ENCODE measurements at places on chromosomes 6 and 20. TPM values are rescaled to one million over a fixed set of nuclear protein-coding genes. Genes with fewer than 3 reads are reported as not detected.

Gene PTGIS
- total RNA-seq: 1.8 TPM

Gene PI16
- 1.0 TPM for total RNA-seq

Gene MLIP
- not detected for total RNA-seq

Gene STMND1
- not detected for total RNA-seq

Gene BPIFB1
- not detected for total RNA-seq

Gene DEFB124
- not detected for total RNA-seq

Measured in activated CD4-positive, alpha-beta memory T cell treated with anti-CD3 and anti-CD28 coated beads for 36 hours (primary cell).